Fibroblast of lung (primary cell): ENCODE measurements at places on chromosomes 3 and 15.

- no peak for DNase-seq
Observed at GRCh38 chr3:148369381-148369780, 328.3 kb upstream of the AGTR1 start.

DNA sequence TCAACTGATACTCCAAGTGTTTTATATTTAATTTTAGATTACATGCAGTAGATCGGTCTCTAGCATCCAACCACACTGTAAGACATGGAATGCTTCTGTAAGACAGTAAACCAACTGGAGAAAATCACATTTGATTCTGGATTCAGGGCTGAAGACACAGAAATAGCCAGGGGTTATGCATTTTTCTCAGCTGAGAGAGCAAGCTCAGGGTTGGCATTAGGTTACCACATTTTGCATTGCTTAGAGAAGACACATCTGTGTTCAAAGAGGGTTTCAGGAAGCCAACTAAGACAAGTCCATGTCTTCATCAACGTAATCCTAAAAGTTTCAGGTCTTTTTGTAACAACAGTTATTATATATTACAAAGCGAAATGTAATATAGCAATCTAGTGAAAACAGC is 27.7 kb upstream of the UNC13C start:
- DNase-seq, result no peak

DNA sequence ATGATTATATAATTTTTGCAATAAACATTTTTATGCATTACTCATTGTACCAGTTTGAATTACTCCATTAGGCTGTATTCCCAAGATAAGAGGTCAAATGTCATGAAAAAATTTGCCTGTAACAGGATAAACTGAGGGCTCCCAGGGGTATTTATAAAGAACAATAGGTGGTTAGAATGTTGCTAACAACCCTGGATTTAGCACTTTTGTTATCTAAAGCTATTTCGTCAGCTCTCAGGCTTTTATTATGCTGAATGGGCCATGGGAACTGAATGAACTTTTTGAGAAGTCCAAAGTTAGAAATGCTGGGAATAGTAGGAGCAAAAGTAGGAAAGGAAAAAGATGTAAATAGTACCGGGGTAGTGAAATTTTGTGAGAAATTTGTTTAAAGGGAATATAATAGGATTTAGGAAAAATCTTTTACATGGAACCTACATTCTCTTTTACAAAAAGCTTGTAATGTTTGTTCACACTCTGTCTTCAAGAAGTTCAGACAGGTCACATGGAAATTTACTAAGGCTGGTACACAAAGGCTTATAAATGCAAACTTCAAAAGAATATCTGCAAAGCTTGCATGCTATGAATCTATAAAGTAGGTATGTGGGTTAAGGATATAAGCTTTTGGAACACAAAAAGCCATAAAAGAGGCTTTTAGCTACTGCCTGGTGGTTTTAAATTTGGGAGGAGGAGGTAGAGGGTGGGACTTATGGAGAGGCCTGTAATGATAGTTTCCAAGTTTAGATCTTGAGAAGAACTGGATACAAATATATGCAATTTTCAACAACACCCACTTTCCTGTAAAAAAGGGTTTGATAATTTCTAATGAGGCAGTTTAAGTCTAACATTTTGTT is 445.8 kb upstream of the NAALADL2 start:
- DNase-seq, result no peak

DNA sequence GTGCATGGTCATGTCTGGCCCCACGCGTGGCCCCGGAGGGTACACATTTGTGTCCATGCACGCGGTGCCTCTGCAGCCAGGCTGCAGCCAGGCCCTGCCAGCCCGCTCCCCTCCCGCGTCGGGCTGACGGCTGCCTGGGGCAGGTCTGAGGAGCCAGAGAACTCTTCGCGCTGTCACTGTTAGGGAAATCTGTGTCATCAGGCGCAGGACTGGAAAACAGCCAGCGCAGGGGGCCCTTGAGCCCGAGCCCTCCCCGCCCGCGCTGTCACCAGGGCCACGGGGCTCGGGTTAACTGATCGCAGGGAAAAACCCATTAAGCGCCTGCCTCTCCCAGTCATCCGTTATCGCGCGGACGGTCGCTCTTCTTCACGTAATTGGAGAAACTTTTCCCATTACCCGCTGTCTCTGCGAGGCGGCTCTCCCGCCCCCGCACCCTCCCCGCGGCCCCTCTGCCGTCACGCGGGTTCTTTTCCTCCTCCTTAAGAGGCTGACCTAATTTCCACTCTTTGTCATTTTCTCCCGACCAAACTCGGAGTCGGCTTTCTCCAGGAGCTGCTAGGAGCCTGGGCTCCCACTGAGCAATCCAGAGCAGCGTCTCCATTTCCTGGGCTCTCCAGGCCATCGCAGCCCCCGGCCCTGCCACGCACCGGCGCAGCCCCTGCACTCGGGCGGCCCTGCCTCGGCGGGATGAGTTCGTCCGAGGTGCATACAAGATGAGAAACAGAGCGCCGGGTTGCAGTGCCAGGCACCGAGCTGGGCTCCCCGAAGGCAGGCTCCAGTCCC is 57.5 kb upstream of the PRR23E start:
- DNase-seq, result peak; percentile 42
